ENCODE measurements at places on chromosomes 5 and 9.

DNA sequence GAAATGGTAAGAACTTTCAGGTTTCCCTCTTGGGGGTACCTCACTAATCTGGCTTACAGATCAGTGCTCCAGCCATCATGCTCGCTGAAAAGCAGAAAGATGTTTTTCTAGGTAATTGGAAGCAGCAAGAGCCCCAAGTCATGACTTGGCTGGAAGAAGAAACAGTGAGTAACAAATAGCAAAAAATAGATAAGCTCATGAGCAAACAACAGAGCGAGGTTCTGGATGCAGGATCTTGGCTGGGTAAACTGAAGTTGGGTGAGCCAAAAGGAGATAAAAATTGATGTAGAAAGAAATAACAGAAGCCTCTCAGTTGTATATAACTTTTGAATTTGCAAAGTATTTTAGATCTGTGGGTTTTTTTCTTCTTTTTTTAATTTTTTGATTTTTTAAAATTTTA lies 110.1 kb downstream of the INSYN2B start:
- DNase-seq: no peak

- peak; percentile 49 for DNase-seq
Measured at GRCh38 chr5:80871541-80871961, 88.6 kb upstream of the RASGRF2 start.

DNA sequence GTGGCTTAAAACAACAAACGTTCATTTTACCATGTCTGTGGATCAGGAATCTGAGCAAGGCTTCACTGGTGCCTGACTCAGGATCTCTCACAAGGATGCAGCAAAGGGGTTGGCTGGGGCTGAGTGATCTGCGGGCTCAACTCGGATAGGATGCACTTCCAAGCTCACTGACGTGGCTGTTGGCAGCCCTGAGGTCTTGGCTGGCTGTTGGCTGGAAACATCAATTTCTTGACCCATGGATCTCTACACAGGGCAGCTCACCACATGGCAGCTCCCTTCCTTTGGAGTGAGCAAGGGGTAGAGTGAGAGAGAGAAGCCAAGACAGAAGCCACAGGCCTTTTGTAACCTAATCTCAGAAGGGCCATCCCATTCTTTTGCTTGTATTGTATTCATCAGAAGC lies 202.1 kb downstream of the NXNL2 start:
- DNase-seq: no peak

- DNase-seq: no peak
Measured at GRCh38 chr5:164119806-164120447, 614.5 kb downstream of the MAT2B start.

GRCh38 chr9:107856633-107857032 lies 367.1 kb upstream of the KLF4 start:
- DNase-seq: no peak

GRCh38 chr9:36325081-36325828 lies 67.0 kb upstream of the GNE start:
- no peak for DNase-seq

DNA sequence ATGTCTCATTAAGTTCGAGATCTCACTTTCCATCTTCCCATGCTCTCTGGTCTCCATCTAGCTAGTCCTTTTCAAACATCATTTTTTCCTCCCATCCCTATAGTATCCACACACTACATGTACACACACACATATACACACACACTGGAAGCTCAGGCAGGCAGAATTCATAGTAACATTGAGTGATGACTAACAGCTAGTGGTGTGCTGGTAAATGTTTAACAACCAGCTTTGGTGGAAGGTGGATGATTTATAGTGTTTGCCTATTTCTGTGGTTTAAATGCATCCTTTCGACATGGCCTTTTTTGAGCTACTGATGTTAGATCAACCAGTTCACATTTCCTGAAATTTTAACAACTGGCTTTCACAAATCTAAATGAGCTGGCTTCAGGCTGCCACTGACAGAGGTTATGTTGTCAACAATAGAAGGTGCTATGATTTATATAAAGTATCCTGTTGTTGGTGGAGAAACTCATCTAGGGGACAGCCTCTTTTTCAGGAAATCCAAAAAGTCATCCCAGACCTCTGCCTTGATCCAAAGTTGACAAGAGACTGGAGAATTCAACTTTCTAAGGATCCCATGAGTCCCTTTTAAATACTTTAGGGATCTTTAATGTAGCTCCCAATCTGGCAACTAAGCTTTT lies 117.8 kb downstream of the CCDC192 start:
- DNase-seq: no peak
